ENCODE measurements at places on chromosomes 5 and 9. TPM values are rescaled to one million over a fixed set of nuclear protein-coding genes. Genes with fewer than 3 reads are reported as not detected.

Gene FSTL4
- not detected for total RNA-seq

DNA sequence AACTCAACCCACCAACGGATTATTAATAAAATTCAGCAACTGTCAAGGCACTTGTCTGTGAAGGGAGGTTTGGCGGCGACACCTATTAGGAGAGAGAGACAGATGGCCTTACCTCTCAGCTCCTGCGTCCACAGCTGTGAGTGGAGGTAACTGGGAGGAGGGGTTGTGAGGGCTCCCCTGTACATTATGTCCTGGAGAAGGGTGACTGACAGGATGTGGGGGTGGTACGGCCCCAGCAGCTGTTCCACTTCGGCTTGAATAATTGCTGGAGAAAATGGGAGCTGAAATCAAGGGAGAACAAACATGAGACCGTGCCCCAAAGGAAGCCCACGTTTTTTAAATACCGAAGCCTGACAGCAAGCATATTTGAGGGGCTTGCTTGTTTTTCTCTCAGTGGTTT, 353.5 kb upstream of the RFX3 start:
- no peaks in the 10 kb centered on the region for H3K27me3 ChIP-seq
- H3K36me3 ChIP-seq, result no peaks in the 10 kb centered on the region
- H3K4me1 ChIP-seq, result no peaks in the 10 kb centered on the region
- no peak overlapping the region for H3K4me3 ChIP-seq
- DNase-seq, result no peak

DNA sequence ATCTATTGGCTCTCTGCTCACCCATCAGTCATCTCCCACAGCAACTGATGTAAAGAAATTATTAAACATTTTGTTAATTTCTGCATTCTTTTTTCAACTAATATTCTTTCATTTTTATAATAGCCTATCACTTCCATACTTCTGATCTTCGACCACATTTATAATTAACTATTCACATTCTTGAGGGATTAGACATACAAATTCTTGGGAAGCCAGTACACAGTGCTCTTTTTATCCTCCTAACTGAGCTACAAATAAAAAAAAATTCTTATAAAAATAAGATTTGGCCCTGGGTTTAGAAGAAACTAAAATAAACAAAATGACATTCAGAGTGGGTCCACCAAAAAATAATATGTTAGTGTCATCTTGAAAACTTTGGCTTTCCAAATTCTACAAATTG, 103.7 kb upstream of the ITGA1 start:
- DNase-seq, result no peak
- no peaks in the 10 kb centered on the region for H3K36me3 ChIP-seq
- no peak overlapping the region for H3K27ac ChIP-seq
- H3K27me3 ChIP-seq, result no peaks in the 10 kb centered on the region
- H3K4me3 ChIP-seq, result no peak overlapping the region

DNA sequence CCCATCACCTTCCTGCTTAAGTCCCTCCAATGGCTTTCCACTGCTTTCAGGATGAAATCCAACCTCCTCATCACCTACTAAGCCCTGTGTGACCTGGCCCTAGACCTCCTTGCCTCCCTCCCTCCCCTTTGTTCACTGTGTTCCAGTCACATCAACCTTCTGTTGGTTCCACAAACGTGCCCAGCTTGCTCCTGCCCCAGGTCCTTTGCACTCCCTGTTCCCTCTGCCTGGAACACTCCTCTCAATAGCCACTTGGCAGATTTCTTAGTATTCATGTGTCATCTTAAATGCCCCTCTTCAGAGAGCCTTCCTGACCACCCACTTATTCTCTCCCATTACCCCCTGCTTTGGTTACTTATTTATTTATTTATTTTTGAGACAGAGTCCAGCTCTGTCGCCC, 24.1 kb upstream of the STXBP1 start:
- no peak for DNase-seq
- no peaks in the 10 kb centered on the region for H3K36me3 ChIP-seq
- no peak overlapping the region for H3K27ac ChIP-seq
- H3K4me3 ChIP-seq, result no peak overlapping the region
- H3K4me1 ChIP-seq, result no peaks in the 10 kb centered on the region

Measured in heart left ventricle (tissue), 16 donors.